ENCODE measurements at places on chromosomes 1 and 21.

GRCh38 chr1:17363351-17363750, 8.6 kb upstream of the PADI6 start:
- DNase-seq: no peak

GRCh38 chr1:29785554-29785953, 549.2 kb downstream of the PTPRU start:
- DNase-seq: no peak

DNA sequence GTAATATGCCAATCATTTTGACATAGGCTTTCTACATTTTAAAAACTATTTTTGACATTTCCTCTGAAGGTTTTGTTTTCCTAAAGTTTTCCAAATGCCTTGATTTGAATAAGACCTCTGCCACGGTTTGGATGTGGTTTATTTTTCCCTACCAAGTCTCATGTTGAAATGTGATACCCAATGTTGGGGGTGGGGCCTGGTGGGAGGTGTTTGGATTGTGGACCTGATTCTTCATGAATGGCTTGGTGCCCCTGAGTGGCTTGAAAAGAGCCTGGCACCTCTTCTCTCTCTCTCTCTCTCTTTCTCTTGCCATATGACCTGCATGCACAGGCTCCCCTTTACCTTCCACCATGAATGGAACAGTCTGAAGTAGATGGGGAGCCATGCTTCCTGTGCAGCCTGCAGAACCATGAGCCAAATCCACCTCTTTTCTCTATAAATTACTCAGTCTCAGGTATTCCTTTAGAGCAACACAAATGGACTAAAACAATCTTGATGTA, 14.8 kb downstream of the MMEL1 start:
- DNase-seq: no peak

- DNase-seq: no peak
Observed at GRCh38 chr21:42939582-42940413, 14.4 kb upstream of the ERVH48-1 start.

- DNase-seq: no peak
Observed at GRCh38 chr1:202045705-202046104, 35.3 kb downstream of the ELF3 start.

- no peak for DNase-seq
Observed at GRCh38 chr1:171160211-171160610, 24.9 kb upstream of the FMO2 start.

Data from stimulated activated CD4-positive, alpha-beta T cell treated with anti-CD3 and anti-CD28 coated beads, Interleukin-4, amount 100 ng/mL, for 4 hours (primary cell).